ENCODE measurements at places on chromosomes 4 and X. TPM values are rescaled to one million over a fixed set of nuclear protein-coding genes. Genes with fewer than 3 reads are reported as not detected.

The TCEANC gene
- polyA plus RNA-seq, result 13.0 TPM

The PCYT1B gene
- polyA plus RNA-seq, result 0.13 TPM

The SHROOM2 gene
- not detected for polyA plus RNA-seq

The SPANXN3 gene
- polyA plus RNA-seq, result not detected

The CHRDL1 gene
- polyA plus RNA-seq, result not detected

The STOX2 gene
- polyA plus RNA-seq, result not detected
